ENCODE measurements at places on chromosomes 4 and X.

DNA sequence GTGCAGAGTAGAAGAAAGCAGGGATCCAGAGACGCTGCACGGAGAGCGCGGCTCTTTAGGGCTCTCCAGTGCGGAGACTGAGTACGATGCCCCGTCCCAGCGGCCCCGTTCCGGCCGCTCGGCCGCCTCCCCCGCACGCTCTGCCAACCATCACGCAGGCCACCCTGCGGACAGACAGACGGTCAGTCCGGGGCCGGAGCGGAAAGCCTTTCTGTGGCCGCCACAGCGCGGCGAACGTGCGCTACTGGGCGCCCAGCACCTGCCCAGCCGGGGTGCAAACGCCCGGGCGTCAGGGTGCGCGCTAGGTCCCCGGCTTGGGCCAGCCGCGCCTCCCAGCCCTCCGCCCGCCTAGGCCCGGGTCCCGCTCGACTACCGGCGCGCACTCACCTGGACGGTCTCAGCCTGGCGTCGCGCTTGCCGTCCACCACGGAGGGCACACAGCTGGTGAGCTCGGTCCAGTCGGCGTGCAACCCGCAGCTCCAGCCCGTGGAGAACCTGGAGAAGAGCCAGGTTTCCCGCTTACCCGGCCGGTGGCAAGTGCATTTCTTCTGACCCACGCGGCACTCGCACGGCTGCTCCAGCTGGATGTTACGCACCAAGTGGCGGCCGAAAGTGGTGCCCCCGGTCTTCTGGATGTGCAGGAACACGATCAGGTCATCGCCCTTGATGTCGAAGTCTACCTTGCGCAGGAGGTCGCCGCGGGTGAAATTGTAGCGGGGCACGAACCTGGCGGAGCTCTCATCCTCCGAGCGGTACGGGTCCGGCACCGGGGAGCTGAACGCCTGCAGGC lies 1.8 kb downstream of the HS6ST2 start:
- no peak for DNase-seq

DNA sequence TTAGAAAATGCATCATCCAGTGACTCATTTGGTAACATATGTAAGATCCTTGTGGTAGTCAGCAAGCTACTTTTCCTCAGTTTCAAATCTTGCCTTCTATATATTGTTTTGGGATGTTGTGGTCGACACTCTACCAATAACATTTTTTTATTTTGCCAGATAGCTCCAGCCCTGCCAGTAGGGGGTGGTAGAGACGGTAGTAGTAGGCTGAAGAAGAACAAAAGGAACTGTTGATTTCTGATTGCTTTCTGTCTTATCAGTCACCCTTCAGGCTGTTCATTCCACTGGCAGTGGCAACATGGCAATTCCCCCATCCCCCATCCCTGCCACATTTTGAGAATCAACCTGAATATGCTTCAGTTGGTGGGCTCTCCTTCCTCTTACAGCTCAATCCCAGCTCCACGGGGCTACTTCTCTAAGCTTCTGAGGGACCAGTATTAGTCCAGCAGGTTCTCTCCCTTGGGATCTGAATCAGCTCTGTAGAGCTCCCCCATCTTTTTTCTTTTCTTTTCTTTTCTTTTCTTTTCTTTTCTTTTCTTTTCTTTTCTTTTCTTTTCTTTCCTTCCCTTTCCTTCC lies 171.5 kb upstream of the VEGFC start:
- no peak for DNase-seq

DNA sequence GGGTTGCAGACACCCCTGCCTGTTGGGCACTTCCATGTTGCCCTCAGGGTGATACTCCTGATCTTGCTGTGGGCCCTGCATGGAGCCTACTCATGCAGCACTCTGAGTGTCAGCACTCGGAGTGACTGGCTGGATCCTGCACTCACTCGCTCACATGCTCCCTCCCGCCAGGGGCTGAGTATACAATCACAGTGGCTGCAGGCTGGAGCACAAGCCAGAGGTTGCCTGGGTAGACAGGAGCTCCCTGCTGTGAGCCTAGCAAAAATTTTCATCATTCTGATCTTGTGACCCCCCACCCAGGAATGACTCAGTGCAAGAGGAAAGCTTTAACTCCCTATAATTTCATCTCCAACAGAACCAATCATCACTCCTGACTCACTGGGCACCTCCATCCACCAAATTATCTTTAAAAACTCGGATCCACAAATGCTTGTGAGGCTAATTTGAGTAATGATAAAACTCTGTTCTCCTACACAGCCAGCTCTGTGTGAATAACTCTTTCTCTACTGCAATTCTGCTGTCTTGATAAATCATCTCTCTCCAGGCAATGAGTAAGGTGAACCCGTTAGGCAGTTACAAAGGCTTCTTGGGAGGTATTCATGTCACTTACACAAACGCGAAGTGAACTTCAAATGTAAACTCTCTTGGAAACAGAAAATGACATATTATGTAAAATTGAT lies 1180.8 kb upstream of the PABPC4L start:
- no peak for DNase-seq

DNA sequence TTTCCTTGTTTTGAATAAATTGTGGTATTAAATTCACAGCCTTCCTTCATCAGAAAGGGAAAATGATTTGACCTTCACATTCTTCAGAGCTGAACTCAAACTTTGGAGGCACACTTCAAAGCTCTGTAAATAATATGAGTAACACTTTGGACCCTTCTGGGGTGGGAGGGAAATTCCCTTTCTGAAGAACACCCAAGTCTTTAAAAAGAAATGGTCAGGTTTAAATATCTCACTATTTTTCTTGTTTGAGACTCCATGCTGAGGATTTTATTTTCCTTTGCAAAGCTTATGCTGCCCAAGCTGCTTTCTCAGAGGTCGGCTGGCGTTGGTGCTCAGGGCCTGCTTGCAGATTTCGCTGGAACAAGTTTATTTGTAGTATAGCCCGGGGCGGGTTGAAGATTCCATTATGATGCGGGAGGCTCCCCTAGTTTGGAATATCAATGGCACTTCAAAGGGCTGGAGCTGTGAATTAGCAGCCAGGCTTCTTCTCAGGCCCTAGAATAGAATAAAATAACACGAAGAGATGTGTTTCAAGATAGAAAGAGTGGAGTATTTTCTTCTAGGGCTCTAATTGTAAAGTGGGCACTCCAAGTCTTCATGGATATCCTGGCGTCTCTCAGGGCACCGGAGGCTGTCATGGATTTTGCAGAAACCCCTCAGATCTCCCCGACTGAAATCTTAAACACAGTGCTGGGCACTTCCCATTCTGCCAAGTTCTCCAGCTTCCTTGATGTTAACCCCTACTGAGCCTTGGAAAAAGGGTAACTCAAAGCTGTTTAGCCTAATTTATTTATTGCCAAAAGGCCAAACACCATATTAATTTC lies 315.6 kb downstream of the GPAT3 start:
- no peak for DNase-seq

DNA sequence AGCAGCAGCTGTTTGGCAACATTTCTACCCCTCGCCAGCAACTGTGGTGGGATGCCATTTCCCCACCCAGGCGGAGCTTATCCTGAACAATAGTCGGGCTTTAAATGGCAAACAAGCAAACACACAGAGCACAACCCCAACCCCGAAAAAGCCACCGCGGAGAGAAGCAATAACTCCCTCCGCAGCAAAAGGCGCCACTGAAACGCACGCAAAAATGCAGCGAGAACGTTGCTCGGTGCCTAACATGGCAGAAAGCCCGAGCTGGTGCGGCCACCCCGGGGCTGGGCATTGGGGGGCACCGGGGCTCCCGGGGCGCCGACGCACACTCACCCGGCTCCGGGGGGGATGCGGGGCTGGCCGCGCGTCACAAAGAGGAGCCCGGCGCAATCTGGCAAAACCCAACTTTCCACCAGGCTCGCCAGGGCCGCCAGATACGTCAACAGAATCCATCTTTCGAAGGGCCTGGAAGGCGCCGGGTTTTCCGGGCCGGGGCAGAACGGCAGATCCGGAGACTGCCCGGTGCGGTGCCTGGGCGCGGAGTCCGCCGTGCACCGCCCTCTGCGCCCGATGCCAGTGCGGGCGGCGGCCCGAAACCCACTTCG lies 818 bp downstream of the RAI2 start:
- DNase-seq: no peak

- DNase-seq: no peak
Observed at GRCh38 chr4:6355052-6355451, 85.4 kb downstream of the WFS1 start.

DNA sequence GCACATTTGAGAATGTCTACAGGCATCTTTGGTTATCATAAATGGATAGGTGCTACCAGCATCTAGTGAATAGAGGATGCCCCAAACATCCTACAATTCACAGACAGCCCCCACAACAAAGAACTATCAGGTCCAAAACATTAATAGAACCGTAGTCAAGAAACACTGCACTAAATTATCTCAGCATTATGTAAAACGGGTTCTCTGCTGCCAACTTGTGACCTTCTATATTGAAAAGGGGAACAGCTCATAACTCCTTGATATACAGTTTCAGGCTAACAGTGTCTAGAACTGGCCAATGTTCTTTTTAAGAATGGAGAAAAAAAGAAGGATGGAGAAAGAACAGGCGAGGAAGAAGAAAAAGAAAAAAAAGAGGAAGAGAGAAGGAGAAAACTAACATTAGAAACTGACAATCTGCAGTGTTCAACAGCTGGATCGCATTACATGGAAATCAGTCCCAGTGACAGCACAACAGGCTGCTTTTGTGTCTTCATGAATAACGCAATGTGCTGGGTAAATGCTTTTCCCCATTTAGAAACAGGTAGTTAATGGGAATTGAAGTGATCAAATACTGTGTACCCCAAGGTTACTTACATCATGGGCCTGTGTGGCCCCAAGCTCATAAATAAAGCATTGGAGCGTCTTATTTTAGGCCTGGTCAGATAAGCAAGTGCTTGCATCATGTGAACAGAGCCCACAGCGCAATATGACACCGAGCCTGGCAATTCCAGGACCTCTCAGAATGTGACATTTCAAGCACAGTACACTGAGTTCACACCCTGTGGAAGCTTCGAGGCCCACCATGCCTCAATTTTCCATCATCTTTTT lies 339.5 kb downstream of the DHX15 start:
- no peak for DNase-seq

Measured in CD8-positive, alpha-beta memory T cell (primary cell).